CD4-positive, alpha-beta T cell treated with Interferon gamma for 1 hour (primary cell): ENCODE measurements at places on chromosomes 4 and X.

DNA sequence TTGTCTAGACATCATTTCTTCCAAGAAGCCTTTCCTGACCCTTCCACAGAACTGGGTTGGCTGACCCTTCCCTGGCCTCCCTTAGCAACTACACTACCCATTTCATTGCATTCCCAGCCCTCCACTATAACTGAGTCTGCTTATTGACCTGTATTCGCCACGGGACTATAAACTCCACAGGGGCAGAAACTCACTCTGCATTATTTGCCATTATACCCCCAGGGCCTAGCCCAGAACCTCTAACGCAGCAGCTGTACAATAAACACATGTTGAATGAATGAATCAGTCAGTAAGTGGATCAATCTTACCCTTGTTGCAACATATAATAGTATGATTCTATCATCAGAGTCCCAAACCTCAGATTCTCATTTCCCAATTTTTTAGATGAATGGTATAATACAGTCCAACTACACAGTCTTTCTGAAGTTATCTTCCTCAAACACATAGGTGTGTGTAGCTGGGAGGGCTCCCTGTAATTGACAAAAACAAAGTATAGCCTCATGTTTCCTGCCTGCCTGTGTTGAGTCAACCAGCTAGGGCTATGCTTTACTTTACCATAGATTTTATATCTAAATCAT is 209.3 kb downstream of the CHIC2 start:
- no peak for DNase-seq

- no peak for DNase-seq
Measured at GRCh38 chr4:113502906-113503305, 258.6 kb downstream of the CAMK2D start.

DNA sequence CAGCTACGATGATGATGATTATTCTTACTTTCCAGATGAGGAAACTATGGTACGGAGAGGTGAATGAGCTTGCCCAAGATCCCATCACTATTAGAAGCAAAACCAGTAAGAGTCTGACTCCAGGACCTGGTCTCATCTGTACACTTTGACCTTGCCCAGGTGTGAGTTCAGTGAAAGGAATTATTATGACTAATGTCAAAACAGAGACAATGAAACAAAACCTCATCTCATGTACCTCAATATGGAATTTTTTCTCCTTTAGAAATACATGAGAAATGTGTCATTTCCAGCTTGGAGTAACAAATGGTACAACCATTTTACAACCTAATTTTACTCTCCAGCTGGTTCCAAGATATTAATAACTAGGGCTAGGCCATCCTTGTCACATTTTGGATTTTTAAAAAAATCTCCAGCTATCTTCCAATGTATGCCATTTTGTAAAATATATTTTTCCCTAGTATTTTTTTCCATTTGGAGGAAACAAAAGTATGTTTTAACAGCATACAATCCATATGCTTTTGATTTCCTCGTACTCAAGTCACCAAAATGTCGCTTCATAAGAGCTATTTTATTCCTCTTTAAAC is 213.8 kb downstream of the PTTG2 start:
- DNase-seq: no peak

GRCh38 chrX:69060631-69061408 is 104.4 kb downstream of the PJA1 start:
- no peak for DNase-seq

DNA sequence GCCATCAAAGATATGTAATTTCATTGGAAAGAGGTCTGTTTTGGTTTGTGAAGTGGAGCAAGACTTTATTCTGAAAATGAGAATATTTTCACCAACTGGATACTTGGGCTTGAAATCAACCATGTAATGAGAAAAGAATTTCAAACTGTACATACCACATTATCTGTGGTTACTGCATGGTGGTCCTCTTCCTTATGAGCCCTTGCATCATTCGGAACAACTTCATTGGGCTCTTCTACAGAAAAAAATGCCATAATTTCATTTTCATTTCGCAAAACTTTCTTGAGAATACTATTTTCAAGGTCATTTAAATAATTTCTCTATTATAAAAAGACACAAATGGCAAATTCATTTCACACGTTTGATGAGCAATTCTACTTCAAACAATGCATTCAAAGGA is 148.6 kb upstream of the RPS6KA6 start:
- DNase-seq: no peak

DNA sequence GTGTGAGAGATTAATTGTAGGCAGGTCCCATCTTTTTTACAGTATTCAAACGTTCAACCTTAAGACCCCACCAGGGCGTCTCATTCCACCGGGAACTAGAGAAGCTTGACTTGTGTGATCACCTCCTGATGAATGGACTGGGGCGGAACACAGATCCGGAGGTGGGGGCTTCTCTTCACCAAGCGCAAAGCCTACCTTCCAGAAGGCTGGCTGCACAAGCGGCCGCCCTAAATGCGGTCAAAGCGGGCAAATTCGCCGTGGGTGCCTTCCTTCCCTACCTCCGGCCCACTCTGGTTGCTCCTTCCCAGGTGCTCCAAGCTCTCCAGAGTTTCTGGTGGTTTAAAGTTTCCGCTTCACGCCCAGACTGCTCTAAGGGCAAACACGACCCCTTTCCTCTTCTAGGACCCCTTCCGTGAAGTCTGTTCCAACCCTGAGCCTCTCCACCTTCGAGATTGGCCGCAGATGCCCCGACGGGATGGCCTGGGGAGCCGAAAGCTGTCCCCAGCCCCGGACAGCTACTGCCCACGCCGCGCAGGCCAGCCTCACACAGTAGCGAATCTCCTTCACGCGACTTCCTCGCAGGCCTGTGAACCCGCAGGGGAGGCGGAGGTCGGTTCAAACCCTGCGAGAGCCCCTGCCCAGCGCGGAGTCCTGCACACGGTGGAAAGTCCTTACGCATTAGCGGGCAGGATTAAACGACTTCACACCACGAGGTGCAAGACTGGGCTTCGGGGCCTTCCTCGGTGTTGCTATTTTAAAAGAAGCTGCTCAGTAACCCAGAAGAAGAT is 1.6 kb upstream of the WWC2 start:
- DNase-seq: peak; percentile 17

- DNase-seq: no peak
Measured at GRCh38 chrX:24428516-24428915, 36.6 kb upstream of the PDK3 start.

DNA sequence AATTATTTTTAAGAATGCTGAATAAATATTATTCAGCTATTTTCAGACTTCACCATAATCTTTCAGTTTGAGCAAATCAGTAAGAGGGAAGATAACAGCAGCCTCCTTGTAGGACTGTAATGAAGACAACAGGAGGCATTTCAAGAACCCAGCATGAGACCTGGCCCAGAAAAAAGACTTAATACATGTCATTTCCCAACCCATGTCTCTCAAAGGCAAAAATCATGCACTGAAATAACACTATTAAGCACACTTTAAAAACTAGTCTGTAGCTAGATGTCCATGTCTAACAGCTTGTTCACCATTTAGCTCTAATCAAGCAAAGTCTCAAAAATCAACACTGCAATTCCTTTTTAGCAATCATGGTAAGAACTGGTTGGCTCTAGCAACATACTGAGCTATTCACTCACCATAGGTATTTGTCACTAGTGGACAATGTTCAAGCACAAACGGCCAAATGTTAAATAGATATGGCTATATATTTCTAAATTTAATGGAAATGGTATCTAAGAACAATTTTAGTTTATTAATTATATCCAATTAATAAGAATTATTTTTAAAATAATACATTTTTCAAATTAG is 109.9 kb downstream of the WDFY3 start:
- DNase-seq: no peak

DNA sequence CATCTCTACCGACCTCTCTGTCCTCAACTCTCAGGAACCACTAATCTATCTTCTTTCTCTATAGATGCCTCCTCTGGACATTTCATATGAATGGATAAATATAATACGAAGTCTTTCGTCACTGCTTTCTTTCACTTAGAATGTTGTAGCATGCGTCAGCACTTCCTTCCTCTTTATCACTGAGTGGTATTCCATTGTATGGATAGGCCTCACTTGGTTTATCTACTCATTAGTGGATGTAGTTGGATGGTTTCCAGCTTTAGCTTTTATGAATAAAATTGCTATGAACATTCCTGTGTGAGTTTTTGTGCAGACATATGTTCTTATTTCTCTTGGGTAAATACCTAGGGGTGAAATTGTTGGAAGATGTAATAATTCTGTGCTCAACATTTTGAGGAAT is 528.2 kb upstream of the FAT1 start:
- no peak for DNase-seq

GRCh38 chrX:115393271-115393670 is 103.8 kb downstream of the LUZP4 start:
- DNase-seq: no peak

DNA sequence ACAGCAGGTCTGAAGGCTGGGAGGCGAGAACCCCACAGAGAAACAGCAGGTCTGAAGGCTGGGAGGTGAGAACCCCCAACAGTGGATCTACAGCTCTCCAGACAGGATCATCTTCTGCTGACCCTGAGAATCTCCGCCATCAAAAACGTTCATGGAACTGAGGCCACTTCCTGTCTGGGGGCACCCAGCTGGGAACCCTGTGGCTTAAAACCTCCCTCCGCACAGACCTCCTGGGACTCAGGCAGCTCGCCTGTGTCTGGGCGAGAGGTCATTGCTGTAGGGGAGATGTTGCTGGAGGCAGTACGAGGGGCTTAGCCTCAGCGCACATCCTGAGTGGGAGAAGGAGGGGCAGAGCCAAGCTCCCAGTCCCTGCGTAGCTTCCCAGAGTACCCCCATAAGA is 15.1 kb upstream of the CLDN24 start:
- DNase-seq: no peak

GRCh38 chr4:174853629-174854028 is 24.6 kb upstream of the GLRA3 start:
- DNase-seq: no peak

DNA sequence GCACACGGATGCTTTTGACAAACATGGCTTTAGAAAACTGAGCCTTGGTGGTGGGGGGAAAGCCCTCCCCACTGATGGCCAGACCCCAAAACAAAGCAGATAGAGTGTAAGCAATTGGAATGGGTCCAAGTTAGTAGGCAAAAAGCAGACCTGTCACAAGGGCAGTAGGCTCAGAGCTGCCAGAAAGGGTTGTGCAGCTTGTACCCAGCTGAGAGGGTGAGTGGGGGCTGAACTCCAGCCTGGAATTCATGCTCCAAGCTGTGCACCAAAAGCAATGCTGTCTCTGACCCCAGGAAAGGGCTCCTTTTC is 101.1 kb upstream of the TEX13D start:
- no peak for DNase-seq

GRCh38 chr4:18813055-18813454 is 791.5 kb upstream of the LCORL start:
- no peak for DNase-seq

DNA sequence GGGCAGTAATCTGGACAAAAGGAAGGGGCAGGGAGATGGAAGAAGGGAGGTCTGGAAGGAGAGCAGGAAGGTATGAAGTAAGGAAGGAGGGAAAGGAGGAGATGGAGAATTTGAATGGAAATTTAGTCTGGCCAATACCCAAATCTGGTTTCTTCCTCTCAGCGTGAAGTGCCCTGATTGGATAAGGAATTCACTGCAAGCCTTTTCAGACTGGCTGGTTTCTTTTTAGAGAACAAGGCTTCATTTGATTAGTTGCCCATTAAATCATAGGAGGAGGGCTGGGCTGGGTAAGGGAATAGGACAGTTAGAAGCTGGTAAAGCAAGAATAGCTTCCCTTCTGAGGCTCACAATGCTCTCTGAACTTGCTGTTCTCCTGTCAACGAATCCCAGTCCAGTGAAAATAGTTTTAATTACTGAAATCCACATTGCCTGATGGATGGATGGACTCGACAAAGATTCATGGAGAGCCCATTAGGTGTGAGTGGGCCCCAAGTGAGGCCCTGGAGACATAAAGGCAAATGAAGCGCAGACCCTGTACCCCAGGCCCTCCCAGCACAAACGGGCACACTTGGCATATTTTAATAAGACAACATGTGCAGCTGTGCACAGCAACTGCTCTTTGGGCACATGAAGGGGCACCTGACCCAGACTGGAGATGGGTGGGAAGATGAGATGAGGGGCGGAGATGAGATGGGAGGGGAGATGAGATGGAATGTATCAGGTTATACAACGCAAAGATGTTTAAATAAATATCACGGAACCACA is 347.1 kb upstream of the GATB start:
- no peak for DNase-seq

GRCh38 chr4:7074426-7074825 is 6.6 kb upstream of the GRPEL1 start:
- no peak for DNase-seq

DNA sequence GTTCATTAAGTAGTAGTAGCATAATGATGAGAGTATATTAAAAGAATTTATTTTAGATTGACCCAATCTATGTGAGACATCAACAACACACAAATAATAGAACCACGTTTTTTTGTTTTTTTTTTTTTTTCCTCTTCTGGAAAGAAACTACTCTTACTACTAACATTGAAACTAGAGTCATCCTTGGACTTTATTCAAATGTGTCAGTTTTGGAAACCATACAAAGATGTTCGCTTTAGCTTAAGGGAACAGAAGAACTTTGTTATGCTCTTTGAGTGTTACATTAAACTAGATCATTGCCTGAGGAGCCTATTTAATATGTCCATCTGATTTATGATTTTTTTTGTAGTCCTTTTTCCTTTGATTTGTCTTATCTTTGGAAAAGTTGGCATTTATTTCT is 166.7 kb downstream of the RPA4 start:
- DNase-seq: no peak

DNA sequence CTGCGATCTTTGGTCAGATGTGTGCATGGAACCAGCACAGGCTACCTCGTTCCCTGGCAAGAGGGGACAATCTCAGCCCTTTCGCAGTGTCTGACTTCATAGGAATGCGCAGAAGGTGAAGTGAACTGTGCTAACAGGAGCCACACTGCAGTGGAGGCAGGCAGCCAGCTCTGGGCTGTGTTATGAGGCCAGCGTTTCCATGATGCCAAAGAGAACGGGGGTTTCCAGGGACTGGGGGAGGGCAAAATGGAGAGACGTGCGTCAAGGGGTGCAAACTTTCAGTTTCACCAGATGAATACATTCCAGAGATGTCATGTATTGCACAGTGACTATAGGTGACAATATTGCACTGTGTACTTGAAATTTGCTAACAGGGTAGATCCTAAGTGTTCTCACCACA is 30.4 kb downstream of the CLDN34 start:
- DNase-seq: no peak
